Activated T-helper 1 cell treated with anti-CD3 and anti-CD28 coated beads, Interleukin-12 subunit alpha, Interleukin-12 subunit beta, Interleukin-2, Interleukin-4 antibody, amounts not matched to agents 30 ng/mL and 10 ng/mL and 1 ng/mL, durations not matched to agents 14 hours and 24 hours and 36 hours (primary cell): ENCODE measurements at places on chromosomes 13 and 19. TPM values are rescaled to one million over a fixed set of nuclear protein-coding genes. Genes with fewer than 3 reads are reported as not detected.

CALR3 gene
- total RNA-seq: not detected in 2 replicates

ZNF729 gene
- total RNA-seq: not detected in 2 replicates

ZNF264 gene
- 16.1 and 18.3 TPM in 2 replicates for total RNA-seq

CD22 gene
- 4.7 and 5.1 TPM in 2 replicates for total RNA-seq

LPAR6 gene
- 4.9 and 5.4 TPM in 2 replicates for total RNA-seq

THSD8 gene
- 28.0 and 28.1 TPM in 2 replicates for total RNA-seq

KLK11 gene
- not detected in 2 replicates for total RNA-seq

NBEA gene
- total RNA-seq: 0.15 and 0.18 TPM in 2 replicates

PRODH2 gene
- not detected in 2 replicates for total RNA-seq

C13orf42 gene
- total RNA-seq: not detected in 2 replicates

PHLDB3 gene
- total RNA-seq: 26.8 and 28.7 TPM in 2 replicates

DNA sequence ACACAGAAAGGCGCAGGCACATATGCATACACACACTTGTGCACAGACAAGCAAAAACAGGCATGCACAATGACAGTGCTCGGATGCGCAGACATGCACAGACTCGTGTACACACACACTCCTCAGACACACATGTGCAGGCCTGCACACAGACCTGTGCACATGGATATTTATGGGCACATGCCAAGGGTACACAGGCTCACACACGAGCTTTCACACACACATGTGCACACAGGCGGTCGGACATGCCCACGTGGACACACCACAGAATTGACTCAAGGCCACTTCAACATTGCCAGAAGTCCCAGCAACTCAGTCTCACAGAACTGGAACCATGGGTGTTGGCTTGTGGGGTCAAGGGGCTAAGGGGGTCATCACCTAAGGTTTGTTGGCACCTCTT is 206.8 kb downstream of the URI1 start:
- H3K27me3 ChIP-seq: no peaks in the 10 kb centered on the region
- H3K4me3 ChIP-seq: no peak overlapping the region
- no peak for DNase-seq
- no peak overlapping the region for H3K27ac ChIP-seq

GRCh38 chr19:57850553-57851017 is 926 bp downstream of the ZNF587 start:
- DNase-seq: no peak
- H3K36me3 ChIP-seq: peaks cover 47% of the 10 kb centered on the region
- H3K27me3 ChIP-seq: no peaks in the 10 kb centered on the region
- peak overlapping the region; percentile 93 for H3K27ac ChIP-seq

GRCh38 chr13:77353995-77354394 is 27.1 kb upstream of the MYCBP2 start:
- peaks cover 11% of the 10 kb centered on the region for H3K4me1 ChIP-seq
- no peak for DNase-seq
- no peaks in the 10 kb centered on the region for H3K36me3 ChIP-seq
- H3K27me3 ChIP-seq: peaks cover 3% of the 10 kb centered on the region
- H3K27ac ChIP-seq: no peak overlapping the region
- no peak overlapping the region for H3K4me3 ChIP-seq

DNA sequence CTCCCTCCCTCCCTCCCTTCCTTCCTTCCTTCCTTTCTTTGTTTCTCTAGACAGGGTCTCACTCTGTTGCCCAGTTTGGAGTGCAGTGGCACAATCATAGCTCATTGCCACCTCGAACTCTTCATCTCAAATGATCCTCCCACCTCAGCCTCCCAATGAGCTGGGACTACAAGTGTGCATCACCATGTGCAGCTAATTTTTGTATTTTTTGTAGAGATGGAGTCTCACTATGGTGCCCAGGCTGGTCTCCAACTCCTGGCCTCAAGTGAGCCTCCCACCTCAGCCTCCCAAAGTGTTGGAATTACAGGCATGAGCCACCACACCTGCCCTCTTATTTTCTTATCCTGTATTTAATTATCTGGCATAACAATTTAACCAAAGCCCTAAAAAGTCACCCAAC is 4.4 kb downstream of the UPK1A start:
- peaks cover 30% of the 10 kb centered on the region for H3K27me3 ChIP-seq
- peaks cover 15% of the 10 kb centered on the region for H3K4me1 ChIP-seq
- no peak overlapping the region for H3K4me3 ChIP-seq
- no peak for DNase-seq

DNA sequence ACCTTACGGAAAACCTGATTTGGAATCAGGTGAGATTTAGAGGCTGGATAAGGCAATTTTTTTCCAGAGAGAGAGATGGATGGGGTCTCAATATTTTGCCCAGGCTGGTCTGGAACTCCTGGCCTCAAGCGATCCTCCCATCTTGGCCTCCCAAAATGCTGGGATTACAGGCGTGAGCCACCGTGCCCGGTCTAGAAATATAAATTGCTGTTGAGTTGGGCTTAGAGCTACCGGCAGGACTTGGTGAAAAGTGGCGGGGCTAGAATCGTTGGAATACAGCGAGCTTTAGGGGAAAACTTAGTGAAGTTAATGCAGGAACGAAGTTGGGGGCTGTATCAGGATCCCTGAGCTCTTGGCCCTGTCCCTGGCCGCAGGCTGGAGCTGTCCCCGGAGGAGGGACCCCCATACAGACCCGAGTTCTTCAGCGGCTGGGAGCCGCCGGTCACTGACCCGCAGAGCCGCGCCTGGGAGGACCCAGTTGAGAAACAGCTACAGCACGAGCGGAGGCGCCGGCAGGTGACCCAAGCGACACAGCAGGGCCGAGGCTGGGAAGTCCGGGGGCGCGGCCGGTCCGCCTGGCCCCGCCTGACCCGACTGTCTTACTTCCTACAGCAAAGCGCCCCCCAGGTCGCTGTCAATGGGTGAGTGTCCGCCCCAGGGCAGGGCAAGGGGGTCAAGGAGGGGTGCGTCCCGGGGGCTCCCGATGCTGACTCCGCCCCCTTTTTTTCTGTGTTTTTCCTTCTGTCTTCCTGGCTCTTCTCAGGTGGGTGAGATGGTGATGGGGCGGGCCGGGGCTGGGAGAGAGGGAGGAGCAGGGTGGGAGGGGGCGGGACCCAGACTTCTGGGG is 7.6 kb downstream of the EPS8L1 start:
- peaks cover 4% of the 10 kb centered on the region for H3K36me3 ChIP-seq
- H3K27ac ChIP-seq: no peak overlapping the region
- H3K4me3 ChIP-seq: no peak overlapping the region
- H3K4me1 ChIP-seq: peaks cover 31% of the 10 kb centered on the region
- DNase-seq: no peak

DNA sequence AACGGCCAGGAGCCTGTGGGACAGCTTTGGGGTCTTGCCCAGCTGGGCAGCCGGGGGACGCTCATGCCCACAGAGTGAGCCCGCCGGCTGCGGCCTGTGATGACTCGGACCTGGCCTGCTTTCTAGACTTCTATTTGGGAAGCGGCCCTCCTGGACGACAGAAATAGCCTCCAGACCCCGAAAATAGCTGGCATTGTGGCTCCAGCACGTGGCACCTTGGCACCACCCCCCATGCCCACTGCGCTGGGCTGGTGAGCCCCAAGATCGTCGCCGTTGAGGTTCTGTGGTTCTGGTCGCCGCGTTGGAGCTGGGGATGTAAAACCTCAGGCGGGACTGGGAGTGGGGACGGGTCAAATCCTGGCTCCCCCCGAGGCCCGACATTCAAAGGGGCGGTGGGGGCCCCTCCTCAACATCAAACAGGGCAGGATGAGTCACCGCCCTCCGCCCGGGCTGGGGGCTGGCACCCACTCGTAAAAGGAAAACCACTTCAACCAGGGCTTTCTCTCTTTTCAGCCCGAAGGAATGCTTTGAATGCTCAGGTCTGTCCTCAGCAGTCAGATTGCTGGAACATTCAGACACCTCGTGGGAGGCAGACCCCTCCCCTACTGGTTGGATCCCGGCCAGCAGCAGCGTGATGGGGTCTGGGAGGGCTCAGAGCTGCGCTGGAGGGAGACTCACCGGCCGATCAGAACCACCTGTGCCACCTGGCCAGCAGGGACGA is 42.1 kb downstream of the GADD45B start:
- no peak for DNase-seq
- no peaks in the 10 kb centered on the region for H3K4me1 ChIP-seq
- no peak overlapping the region for H3K27ac ChIP-seq

DNA sequence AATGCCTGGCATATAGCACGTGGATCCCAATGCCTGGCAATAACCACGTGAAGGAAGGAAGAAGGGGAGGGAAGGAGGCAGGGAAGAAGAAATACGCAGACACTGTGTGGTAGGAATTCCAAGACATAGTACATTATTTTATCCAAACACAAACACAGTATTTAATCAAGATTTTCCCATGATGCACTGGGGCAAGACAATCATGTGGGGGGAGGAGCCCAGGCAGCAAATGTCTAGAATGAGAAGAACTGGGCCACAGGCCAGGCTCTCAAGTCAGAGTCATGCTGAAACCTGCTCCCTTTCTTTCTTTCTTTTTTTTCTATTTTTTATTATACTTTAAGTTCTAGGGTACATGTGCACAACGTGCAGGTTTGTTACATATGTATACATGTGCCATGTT is 717.9 kb downstream of the UQCRFS1 start:
- peaks cover 4% of the 10 kb centered on the region for H3K4me1 ChIP-seq
- H3K27me3 ChIP-seq: peaks cover 2% of the 10 kb centered on the region
- no peak overlapping the region for H3K27ac ChIP-seq
- no peak for DNase-seq

- no peaks in the 10 kb centered on the region for H3K27me3 ChIP-seq
- DNase-seq: no peak
- H3K27ac ChIP-seq: peak overlapping the region; percentile 15
Observed at GRCh38 chr13:39016787-39017186, 21.1 kb downstream of the PROSER1 start.

GRCh38 chr19:16364231-16364865 is 39.7 kb downstream of the KLF2 start:
- peaks cover 10% of the 10 kb centered on the region for H3K27me3 ChIP-seq
- peaks cover 20% of the 10 kb centered on the region for H3K36me3 ChIP-seq
- DNase-seq: no peak
- no peak overlapping the region for H3K4me3 ChIP-seq

GRCh38 chr13:73991884-73992283 is 142.3 kb downstream of the KLF12 start:
- H3K27me3 ChIP-seq: no peaks in the 10 kb centered on the region
- no peak overlapping the region for H3K4me3 ChIP-seq
- peaks cover 12% of the 10 kb centered on the region for H3K36me3 ChIP-seq
- no peak for DNase-seq
- H3K27ac ChIP-seq: no peak overlapping the region

- H3K4me1 ChIP-seq: no peaks in the 10 kb centered on the region
- no peaks in the 10 kb centered on the region for H3K27me3 ChIP-seq
- no peak overlapping the region for H3K27ac ChIP-seq
- peaks cover 54% of the 10 kb centered on the region for H3K36me3 ChIP-seq
Observed at GRCh38 chr19:10152100-10152499, 32.4 kb upstream of the EIF3G start.

DNA sequence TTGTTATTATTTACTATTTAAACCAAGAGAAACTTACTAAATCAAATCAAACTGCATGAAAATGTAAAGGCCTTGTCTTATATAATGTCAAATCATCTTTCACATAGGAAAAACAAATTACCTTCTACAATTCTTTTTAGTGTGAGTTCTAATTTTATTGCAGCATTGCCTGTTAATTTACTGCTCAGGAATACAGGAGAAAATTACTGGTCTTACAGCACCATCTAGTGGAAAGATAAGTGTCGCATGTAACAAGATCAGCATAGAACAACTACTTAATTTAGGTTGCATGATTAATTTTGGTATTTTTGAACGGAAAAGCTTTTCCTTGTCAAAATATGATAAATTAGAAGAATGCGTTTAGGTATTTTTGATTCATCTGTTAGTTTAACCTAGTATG is 502.7 kb downstream of the UQCRFS1 start:
- no peaks in the 10 kb centered on the region for H3K27me3 ChIP-seq
- DNase-seq: no peak
- no peaks in the 10 kb centered on the region for H3K4me1 ChIP-seq
- no peak overlapping the region for H3K27ac ChIP-seq
- H3K4me3 ChIP-seq: no peak overlapping the region
- no peaks in the 10 kb centered on the region for H3K36me3 ChIP-seq

DNA sequence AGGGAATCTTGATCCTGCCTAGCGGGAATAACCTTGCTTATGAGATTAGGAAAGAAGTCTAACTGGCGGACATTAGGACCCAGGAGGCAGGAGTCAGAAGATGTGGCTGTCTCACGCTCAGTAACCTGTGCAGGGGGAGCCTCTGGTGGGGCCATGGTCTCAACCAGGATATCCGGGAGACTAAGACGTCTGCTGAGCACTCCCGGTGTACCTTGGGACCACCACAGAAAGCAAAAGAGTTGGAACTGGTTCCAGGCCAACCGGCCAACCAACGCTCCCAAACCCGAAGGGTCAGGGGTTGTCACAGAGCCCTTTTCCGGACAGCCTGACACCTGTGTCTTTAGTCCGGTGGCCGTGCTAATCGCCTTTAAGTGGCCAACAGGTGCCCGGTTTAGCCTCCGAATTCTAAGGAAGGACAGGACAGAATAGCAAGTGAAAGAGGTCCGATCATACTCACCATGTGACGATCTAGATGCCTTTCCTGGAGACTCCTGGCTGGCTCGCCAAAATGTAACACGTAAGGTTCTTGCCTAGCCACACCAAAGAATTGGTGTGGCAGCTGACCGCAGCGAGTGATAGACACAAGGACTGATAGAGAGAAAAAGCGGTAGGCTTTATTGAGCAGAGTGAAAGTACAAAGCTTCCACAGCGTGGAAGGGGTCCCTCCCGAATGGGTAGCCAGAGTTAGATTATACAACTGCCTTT is 103.9 kb upstream of the DIAPH3 start:
- H3K36me3 ChIP-seq: no peaks in the 10 kb centered on the region

DNA sequence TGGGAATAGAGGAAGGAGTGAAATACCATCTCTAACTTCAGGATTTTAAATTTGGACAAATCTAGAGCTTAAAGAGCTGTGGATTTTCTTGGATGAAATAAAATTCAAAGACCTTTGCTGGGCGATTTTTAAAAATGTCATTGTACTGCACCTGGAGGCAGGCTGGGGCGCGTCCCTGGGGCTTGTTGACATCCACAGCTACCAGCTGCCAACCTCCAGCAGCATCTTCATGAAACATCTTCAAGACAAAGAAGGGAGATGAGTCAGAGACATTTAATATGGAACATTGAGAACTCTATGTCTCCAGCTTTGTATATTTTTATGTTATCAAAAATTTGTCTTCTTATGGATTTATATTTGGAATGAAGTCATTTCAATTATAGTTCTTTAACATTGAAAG is 132.5 kb downstream of the NALCN start:
- DNase-seq: no peak
- no peak overlapping the region for H3K27ac ChIP-seq
- H3K4me3 ChIP-seq: no peak overlapping the region
- H3K4me1 ChIP-seq: no peaks in the 10 kb centered on the region
- H3K27me3 ChIP-seq: no peaks in the 10 kb centered on the region

- peaks cover 7% of the 10 kb centered on the region for H3K4me1 ChIP-seq
- no peak overlapping the region for H3K27ac ChIP-seq
- H3K4me3 ChIP-seq: no peak overlapping the region
Observed at GRCh38 chr13:99663908-99664307, 162.6 kb downstream of the TM9SF2 start.

- no peak for DNase-seq
- peaks cover 55% of the 10 kb centered on the region for H3K27me3 ChIP-seq
- peaks cover 18% of the 10 kb centered on the region for H3K4me1 ChIP-seq
Observed at GRCh38 chr13:99896369-99897075, 75.0 kb downstream of the ZIC5 start.

- H3K36me3 ChIP-seq: peaks cover 1% of the 10 kb centered on the region
- H3K27ac ChIP-seq: no peak overlapping the region
Observed at GRCh38 chr13:33218020-33218419, 67.5 kb downstream of the STARD13 start.

GRCh38 chr13:41693434-41693833 is 236.1 kb downstream of the RGCC start:
- no peak for DNase-seq
- no peak overlapping the region for H3K4me3 ChIP-seq
- H3K27ac ChIP-seq: no peak overlapping the region
- H3K36me3 ChIP-seq: peaks cover 14% of the 10 kb centered on the region

- peaks cover 6% of the 10 kb centered on the region for H3K4me1 ChIP-seq
- no peak overlapping the region for H3K4me3 ChIP-seq
- DNase-seq: no peak
Observed at GRCh38 chr19:49362929-49363267, 682 bp upstream of the TEAD2 start.
